A673 (cell line): ENCODE measurements at places on chromosomes 5 and 9. TPM values are rescaled to one million over a fixed set of nuclear protein-coding genes. Genes with fewer than 3 reads are reported as not detected.

DNA sequence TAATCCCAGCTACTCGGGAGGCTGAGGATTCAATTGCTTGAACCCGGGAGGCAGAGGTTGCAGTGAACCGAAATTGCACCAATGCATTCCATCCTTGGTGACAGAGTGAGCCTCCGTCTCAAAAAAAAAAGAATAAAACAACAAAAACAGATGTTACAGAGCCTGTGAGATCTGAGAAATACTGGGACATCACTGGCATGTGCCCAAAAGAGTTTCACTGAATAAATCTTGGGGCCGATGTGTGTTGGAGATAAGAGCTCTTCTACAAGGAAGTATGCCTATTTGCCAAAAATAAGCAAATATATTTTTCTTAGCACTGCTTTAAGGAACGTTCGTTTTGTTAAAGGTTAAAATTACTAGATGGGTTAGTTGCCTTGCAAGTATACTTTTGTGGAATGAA, 55.1 kb downstream of the KIAA1958 start:
- DNase-seq, result peak; percentile 72

- no peak for DNase-seq
Measured at GRCh38 chr5:2300421-2300820, 417.7 kb upstream of the IRX4 start.

- no peak for DNase-seq
Measured at GRCh38 chr5:139022528-139022927, 147.4 kb upstream of the LRRTM2 start.

GRCh38 chr9:76738402-76738801, 25.8 kb upstream of the PCA3 start:
- no peak for DNase-seq

Gene CCL19
- not detected in 2 replicates for total RNA-seq

DNA sequence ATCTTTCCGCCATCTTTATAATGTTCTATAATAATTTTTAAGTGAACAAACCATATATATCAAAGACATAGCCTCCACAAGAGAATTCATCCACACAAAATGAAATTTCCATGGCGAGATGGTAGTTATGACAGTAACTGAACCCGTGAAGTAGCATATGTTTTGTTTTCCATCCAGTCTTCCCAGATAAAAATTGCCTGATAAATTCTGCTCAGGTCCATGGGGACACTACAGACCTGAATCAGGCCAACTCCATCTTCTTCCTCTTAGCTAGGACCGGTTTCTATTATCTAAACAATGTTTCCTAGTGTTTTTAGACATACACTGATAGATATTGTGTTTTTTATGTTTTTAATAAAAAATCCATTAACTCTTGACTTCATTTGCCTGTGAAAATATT, 235.7 kb downstream of the PLK2 start:
- no peak for DNase-seq

Gene CATSPER3
- total RNA-seq, result 0.90 and 1.0 TPM in 2 replicates

Gene TEX48
- not detected in 2 replicates for total RNA-seq

DNA sequence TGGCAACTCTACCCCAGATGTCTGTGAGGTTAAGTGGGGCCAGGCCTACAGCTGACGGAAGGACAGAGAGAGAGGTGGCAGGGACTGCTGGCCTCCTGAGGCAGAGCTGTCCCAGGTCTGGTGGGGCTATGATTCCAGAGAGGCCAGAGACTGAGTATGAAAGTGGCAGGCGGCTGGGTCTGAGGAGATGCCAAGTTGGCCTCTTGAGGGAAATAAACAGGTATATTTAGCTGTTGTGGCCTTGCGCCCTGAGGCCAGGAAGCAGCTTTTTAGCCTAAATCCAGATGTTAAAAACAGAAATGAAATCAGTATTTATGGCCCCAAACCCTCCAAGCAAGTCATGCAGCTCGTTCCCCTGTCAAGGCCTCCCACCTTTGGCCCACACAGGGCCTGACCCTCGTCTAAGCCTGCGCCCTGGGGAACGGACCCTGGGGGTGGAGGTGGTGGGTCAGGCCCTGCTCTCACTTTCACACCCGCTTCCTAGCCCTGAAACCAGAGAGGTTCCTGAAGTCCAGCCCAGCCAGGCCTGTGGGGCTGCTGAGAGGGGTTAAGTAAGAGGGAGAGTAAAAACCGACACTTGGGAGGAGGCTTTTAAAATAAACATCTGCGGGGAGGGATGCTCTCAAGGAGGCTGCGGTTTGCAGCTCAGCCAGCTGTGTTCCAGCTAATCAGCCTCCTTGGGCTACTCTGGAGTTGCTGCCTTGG, 18.7 kb downstream of the PCDHGC5 start:
- no peak for DNase-seq

DNA sequence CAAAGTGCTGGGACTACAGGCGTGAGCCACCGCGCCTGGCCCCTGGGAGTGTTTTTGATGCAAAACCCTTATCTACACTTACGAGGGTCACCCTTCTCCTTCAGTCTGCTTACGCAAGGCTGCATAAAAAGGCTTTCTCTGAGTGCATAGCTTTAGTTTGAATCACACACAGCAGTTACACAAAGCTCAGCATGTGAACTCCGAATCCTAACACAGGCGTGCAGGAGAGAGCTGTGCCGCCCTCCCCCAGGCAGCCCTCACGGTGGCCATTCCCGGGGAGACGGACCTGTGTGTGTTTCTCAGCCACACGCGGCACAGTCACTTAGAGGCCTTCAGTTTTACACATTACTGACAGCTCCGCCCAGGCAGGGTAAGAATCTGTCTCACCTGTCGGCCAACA, 26.7 kb downstream of the EXD3 start:
- no peak for DNase-seq

DNA sequence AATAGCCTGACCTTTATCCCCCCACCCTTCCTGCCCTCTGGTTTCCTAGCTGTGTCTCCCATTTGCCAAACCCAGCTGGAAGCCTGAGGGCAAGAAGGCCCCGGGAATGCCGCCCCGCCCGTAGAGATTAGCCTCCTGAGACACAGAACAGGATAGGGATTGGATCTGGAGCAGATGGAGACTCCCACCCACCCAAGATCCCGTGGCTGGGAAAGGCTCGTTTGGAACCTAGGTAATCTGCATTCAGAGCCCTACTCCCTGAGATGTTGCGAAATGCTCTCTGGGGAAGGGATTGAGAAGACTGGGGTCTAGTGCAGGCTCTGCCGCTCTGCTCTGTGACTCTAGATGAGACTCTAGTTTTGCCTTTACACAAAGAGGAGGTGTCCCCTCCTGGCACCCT, 10.9 kb downstream of the AQP3 start:
- DNase-seq, result no peak

Gene DMRT3
- total RNA-seq, result not detected in 2 replicates

Gene HK3
- 0.15 and 0.84 TPM in 2 replicates for total RNA-seq

DNA sequence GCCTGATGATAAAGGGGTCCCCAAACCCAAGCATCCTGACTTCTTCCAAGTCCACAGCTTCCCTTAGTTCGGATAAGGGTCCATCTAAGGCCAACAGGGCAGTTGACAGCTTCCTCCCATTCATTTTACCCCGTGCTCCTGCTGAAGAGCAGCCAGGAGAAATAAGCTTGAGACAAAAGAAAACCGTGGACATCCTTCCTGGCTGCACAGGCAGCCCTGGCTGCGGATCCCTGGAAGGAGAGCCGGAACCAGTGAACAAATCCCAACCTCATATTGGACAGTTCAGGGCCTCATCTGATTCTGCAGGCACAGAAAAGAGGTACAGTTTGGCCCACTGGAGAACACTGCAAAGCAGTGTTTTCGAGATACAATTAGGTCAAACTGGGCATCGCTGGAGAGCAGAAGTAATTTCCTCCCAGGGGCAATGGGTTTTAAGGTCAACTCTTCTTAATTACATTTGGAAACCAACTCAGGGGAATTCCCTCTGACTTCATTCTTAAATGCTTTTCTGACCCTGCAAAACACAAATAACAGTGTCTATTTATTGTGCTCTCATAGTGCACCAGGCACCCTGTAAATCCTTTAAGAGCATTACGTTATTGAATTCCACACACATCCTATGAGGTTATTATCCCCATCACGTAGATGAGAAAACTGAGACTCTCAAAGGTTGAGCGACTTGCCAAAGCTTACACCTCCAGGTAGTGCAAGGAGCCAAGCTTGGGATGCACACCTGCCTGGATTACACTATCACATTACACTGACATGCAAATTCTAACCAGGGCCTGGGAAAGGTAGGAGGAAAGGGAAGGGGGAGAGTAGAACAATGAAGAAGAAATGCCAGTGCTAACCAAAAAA, 21.2 kb downstream of the ADAM19 start:
- DNase-seq, result no peak

DNA sequence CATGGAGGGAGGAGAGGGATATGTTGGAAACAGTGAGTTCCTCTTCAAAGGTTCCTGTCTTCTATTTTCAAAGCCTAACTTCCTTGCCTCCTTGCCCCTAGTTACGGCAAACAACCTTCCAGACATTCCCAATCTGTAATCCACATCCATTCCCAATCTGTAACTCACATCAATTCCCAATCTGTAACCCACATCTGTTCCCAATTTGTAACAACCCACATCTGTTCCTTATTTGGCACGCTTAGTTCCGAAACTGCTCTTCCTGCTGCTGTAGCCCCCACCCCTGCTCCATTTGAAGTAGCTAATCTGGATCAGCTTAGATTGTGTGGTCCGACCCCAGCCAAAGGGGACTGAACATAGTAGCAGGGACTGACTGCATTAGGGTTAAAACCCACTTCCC, 23.9 kb upstream of the IDNK start:
- peak; percentile 26 for DNase-seq

Gene HMGCS1
- 142 and 162 TPM in 2 replicates for total RNA-seq

DNA sequence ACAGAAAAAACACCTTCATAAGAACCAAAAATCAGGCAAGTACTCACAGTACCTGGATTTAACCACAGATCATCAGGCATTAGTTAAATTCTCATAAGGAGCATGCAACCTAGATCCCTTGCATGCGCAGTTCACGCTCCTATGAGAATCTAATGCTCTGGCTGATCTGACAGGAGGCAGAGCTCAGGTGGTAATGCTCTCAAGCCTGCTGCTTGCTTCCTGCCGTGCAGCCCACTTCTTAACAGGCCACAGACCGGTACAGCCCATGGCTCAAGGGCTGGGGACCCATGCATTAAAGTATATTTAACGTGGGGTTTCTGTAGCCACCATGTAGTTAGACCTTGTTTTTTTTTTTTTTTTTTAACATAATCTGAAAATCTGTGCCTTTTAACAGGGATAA, 147.7 kb downstream of the VPS13A start:
- no peak for DNase-seq

- no peak for DNase-seq
Measured at GRCh38 chr5:91357806-91358205, 25.3 kb downstream of the ARRDC3 start.

GRCh38 chr9:127534931-127535330, 77.1 kb upstream of the STXBP1 start:
- no peak for DNase-seq
